Prostate gland (tissue), 2 donors: ENCODE measurements at places on chromosomes 5 and 9. TPM values are rescaled to one million over a fixed set of nuclear protein-coding genes. Genes with fewer than 3 reads are reported as not detected.
A peak's percentile ranks its signal among the peaks of the same experiment; 100 is the strongest.

- DNase-seq, result no peak
Measured at GRCh38 chr5:95035891-95036685, 248.8 kb downstream of the MCTP1 start.

DNA sequence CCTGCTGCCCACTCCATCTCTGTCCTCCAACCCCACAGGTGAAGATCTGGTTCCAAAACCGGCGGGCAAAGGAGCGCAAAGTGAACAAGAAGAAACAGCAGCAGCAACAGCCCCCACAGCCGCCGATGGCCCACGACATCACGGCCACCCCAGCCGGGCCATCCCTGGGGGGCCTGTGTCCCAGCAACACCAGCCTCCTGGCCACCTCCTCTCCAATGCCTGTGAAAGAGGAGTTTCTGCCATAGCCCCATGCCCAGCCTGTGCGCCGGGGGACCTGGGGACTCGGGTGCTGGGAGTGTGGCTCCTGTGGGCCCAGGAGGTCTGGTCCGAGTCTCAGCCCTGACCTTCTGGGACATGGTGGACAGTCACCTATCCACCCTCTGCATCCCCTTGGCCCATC, 6.4 kb upstream of the SLC6A7 start:
- no peak for DNase-seq

- no peak for DNase-seq
Measured at GRCh38 chr5:1335540-1336095, 9.3 kb downstream of the CLPTM1L start.

DNA sequence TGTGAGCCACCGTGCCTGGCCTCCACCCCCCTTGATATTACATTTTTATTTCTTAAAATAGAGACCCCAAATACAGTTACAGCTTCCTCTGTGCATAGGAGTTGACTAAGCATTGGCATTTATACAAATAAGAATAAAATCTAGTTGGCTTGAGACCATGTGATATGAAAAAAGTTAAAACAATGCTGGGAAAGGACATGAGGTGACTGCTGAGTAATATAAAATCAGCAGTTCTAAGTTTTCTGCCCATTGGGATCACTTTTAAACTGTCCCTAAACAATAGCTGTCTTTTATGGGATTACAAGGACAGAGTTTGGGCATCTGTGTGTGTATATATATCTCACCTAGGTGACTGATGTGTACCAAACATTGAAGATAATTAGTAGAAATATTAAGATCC, 96.6 kb downstream of the UBE2R2 start:
- DNase-seq, result no peak

DNA sequence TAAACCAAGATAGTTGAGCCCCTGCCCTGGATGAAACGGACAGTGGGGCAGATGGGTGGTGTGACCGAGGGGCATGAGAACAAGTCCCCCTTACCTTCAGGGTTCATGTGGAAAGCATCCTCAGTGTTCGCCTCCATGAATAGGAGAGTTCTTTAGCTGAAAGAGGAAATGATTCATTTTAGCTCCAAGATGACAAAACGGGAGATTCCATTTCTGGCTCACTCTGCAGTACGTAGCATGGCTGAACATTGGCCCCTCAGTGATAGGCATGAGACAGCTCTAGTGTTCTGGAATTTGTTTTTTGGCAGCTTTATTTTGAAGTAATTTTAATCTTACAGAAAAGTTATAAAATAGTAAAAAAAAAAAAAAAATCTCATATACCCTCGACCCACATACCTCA, 70.2 kb upstream of the AGXT2 start:
- no peak for DNase-seq

- no peak for DNase-seq
Measured at GRCh38 chr5:168786147-168786546, 207.0 kb upstream of the PANK3 start.

DNA sequence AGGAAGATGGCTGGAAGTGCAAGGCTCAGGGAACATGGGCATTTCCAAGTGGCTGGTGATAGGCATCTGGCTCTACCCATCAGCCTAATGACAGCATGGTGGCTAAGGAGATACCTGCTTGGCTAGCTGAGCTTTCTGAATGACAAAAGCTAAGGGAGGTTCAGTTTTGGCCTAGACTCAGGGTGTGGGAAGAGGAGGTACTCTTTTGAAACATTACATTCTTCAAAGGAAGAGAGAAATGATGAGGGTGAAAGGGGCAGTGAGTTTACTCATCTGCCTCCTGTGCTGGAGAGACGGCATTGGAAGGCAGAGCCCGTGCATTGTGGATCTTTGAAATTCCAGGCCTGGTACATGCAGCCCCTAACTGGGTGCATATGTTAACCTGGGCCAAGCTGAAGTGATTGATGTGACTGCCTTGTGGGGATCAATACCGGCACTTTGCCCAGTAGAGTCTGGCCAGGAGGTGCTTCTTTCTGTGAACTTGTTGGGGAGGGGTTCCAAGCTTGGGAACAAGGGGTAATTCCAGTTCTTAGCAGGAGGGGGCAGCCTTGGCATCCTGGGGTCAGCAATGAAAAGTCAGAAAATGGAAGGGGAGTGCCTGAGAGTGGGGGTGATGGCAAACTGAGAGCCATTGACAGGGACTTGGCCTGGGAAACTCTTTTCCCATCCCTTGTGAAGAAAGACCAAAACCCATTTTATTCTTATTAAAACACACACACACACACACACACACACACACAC, 108.6 kb downstream of the ACER2 start:
- no peak for DNase-seq

DNA sequence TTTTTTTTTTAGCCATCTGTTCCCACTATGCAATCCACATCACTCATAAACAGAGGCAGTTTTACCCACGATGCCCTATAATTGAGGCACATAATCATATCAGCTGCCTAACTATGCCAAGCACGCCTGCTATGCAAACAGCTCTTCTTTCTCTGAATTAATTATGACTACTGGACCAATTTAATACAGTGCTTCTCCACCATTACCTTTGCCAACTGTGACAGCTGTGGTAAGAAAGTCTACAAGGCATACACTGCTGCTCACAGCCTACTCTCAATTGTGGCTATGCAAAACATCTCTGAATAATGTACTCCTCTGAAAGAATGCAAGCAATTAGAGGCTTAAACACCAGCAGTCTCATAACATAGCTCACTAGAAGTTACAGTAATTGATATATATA, 97.1 kb downstream of the DTWD2 start:
- no peak for DNase-seq

GRCh38 chr5:19988457-19988856, 457 bp upstream of the CDH18 start:
- no peak for DNase-seq

- DNase-seq, result no peak
Measured at GRCh38 chr5:74490814-74491213, 149.7 kb downstream of the ENC1 start.

DNA sequence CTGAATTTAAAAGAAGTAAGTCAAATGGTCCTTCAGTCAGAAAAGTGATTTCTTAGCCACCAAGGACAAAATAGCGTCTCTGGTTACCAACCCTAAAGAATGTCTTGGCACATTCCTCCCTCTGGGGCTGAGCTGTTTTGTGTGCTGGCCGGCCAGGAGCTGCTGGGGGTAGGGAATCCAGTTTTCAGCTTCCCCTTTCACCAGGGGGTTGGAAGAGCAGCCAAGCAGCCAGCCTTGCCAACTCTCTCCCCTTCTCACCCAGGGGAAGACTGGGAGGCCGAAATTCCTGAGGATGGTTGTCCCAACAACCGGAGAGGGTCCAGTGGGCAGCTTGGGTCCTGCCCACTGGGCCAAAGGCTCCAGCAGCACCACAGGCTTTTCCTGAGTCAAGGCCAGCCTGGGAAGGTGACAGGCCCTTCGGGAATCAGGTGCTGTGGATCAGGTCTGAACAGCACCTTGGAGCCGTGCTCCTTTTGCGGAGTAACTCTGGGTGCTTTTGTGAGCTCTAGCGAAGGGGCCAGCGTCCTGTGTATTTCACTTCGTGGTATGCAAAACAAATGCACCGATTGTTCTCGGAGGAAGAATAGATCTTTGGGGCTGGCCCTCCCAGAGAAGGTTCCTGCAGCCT, 4.2 kb downstream of the WWC1 start:
- DNase-seq, result peak; percentile 67

GRCh38 chr9:80954521-80954920, 734.8 kb downstream of the TLE1 start:
- no peak for DNase-seq

GRCh38 chr9:121607434-121608167, 43.8 kb upstream of the DAB2IP start:
- no peak for DNase-seq

GRCh38 chr5:153513156-153513555, 22.7 kb downstream of the GRIA1 start:
- DNase-seq, result no peak

DNA sequence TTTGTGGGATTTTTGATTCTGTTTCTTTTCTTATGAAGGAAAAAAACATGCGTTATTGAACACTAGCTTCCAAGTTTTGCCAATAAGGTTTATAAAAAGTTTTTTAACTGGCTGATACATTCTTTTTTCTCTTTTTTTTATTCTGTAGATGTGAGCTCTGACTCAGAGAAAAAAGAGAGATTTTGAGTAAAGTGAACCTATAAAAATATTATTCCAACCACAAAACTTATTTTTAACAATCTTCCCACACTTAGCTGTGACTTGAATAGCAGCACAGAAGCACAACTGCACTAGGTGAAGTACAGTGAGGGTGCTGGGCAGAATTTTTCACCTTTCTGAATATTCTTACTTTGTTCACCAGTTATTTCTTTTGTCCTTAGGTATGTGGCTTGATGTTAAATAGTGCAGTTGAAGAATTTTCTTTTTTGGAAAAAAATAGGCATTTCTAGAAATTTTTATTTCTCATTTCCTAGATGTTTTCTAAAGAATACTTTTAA, 41.6 kb downstream of the CHSY3 start:
- no peak for DNase-seq

DNA sequence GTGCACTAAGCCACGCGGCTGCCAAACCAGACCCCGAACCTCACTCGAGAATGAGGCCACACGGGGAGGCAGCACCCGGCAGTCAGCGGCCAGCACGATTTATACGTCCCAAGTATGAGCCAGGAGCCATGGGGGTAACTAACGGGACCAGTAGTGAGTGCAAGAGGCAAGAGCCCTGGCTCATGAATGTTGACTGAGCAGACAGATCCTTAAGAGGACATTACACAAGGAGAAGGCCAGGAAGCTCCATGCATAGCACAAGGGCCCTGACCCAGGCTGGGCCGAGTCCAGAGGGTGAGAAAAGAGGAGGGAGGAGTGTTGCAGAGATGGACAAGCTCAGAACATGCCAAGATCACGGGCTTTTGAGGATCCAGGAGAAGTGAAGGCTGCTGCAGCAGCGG, 58.6 kb upstream of the PHYKPL start:
- no peak for DNase-seq

- peak; percentile 77 for DNase-seq
Measured at GRCh38 chr5:132007399-132008162, 3.9 kb downstream of the ACSL6 start.

GRCh38 chr5:51987669-51988209, 604.5 kb downstream of the ISL1 start:
- DNase-seq, result no peak

DNA sequence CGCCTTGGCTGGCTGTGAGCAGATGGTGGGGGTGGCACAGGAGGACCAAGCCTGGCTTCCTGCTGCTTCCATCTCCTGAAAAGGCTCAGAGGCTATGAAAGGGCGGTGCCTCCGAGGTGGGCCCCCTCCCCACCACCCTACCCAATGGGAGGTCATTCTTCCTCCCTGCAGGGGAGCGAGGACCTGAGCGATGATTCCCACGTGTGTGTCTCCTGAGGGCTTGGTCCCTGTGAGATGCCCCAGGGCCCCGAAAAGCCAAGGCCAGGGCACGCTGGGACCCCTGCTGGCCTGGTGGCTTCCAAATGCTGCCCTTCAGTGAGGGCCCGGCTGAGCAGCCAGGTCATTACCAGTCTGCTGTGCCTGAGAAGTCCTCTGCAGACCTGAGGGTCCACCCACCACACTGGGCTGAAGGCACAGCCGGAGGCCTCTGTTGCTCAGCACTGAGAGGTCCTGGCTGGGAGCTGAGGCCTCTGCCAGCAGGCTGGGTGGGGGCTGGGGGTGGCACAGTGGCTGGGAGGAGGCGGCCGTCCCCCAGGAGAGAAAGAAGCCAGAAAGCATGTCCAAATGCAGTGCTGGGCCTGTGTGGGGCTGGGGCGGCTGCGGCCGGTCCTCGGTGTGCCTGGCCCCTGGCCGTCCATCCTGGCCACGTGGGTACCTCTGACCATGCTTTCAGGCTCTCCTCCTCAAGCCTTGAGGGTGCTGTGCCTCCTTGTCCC, 14.0 kb upstream of the SLC6A19 start:
- no peak for DNase-seq

- no peak for DNase-seq
Measured at GRCh38 chr5:102879741-102880140, 124.6 kb downstream of the PAM start.

- DNase-seq, result no peak
Measured at GRCh38 chr9:33193818-33194217, 26.7 kb upstream of the B4GALT1 start.

GRCh38 chr5:172715931-172716682, 54.9 kb downstream of the DUSP1 start:
- no peak for DNase-seq

DNA sequence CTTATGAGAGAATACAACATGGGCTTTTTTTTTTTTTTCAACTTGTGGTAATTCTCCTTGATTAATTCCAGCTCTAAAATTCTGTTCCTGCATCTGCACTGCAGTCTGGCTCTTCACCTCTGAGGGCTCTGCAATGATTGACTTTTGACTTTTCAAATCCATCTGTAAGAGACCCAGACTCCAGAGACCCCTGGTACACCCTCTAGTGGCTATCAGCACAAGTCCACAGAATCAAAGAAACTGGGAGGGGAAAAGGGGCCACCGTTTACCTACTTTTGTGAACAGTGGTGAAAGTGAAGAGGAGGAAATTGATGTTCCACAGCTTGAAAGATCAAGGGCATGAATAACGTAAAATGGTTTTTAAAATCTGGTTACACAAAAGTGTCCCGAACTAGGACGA, 151.6 kb downstream of the SLIT3 start:
- no peak for DNase-seq

The HTR1A gene
- total RNA-seq, result 1.2 TPM

The ANKDD1B gene
- total RNA-seq, result 1.9 TPM

The UGT3A1 gene
- 2.2 TPM for total RNA-seq

The PCDHB2 gene
- 23.0 TPM for total RNA-seq

The NOXA1 gene
- 17.1 TPM for total RNA-seq

The PRDM9 gene
- 4.7 TPM for total RNA-seq

The ZBTB34 gene
- total RNA-seq, result 10.8 TPM

The SPAG8 gene
- total RNA-seq, result 9.2 TPM

The ZNF367 gene
- total RNA-seq, result 2.9 TPM

The NPR2 gene
- total RNA-seq, result 17.3 TPM

The ARHGEF28 gene
- 18.9 TPM for total RNA-seq

The RNF44 gene
- 26.4 TPM for total RNA-seq

The PLAC8L1 gene
- total RNA-seq, result not detected

The BARHL1 gene
- not detected for total RNA-seq
